ENCODE measurements at places on chromosomes 5 and 9.

- DNase-seq: no peak
Observed at GRCh38 chr9:133512253-133513213, 12.2 kb downstream of the MYMK start.

GRCh38 chr9:35915681-35916294 lies 6.5 kb downstream of the SPAAR start:
- DNase-seq: no peak

DNA sequence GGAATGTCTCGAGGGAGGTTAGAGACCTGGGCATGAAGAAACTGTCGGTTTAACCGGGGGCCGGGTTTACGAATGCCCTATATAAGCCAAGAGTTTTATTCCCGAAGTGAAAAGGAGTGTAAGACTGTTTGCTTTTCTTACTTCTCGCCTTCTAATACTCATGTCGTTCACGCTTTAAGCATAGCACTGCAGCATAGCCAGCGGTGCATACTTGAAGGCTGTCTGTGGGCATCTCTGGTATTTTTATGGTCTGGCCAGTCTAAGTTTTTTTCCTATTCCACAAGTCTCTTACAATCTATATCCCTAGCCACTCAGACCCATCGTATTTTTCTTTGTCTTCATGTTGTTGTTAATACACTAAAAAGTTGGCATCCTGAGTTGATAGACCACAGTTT lies 1.2 kb downstream of the UHRF2 start:
- no peak for DNase-seq

GRCh38 chr5:173268750-173269432 lies 33.9 kb upstream of the NKX2-5 start:
- no peak for DNase-seq

DNA sequence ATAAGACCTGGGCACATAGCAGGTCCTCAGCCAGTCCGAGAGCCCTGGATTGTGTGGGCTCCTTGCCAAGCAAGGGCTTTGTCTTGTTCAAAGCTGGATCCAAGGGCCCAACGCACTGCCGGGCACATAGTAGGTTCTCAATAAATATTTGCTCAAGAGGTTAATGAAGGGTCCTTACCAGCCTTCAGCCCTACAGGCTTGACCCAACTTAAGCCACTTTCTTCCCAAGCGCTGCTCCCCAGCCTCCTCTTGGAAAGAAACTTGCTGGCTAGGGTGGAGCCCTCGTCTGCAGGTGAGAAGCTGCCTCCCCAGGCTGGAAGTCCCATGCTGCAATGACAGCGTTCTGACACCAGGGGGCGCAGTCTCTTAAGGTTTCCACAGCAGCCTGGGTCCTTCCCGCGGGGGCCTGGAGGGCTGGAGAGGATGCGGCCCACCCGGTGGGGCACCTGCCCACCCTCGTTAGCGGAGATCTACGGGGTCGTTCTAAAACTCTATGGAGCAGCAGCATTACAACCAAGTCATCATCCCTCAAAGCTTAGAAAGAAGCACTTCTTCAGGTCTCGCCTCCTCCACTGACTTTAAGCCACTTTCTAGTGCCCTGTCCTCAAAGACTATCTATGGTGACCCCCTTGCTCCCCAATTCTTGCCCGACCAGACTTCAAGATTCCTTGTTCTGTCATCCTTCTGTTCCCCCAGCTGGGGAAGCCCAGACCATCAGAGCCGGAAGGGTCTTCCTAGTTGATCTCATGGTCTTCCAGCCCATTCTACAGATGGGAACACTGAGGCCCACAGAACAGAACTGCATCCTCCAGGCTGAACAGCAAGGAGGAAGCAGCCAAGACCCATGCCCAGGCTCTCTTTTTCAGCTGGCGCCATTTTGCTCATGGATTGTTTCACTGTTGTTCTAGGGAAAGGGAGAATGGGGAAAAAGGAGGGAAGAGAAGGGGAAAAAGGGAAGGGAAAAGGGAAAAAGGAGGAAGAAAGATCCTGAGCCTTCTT lies 115.4 kb downstream of the LHX2 start:
- peak; percentile 70 for DNase-seq

DNA sequence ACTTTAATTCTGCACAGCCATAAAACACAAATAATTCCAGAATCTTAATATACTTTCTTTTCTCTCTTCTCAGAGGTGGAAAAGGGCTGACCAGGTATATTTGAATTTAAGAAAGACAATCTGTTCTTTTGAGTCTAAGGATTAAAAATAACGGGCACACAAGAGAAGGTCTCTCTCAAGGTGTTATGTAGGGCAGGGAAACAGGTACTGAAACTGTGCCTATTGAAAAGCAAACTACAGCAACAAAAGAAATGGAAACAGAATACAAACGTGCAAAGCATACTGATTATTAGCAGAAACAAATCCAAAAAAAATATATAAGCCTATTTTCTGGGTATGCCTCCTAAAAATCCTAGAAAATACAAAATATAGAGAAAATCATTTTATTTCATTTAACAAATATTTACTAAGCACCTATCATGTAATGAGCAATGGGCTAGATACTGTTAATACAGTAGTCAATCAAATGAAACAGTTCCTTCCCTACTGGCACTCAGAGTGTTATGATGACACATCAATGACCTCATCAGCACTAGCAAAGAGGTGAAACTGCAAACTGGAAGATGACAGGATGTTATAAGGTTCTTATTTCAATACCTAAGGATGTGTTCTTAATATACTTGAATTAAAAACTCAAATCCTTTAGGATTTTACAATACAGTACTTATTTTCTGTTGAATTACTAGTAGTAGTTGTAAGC lies 87.7 kb downstream of the AUH start:
- no peak for DNase-seq

GRCh38 chr9:134785325-134786108 lies 95.1 kb upstream of the FCN2 start:
- no peak for DNase-seq

DNA sequence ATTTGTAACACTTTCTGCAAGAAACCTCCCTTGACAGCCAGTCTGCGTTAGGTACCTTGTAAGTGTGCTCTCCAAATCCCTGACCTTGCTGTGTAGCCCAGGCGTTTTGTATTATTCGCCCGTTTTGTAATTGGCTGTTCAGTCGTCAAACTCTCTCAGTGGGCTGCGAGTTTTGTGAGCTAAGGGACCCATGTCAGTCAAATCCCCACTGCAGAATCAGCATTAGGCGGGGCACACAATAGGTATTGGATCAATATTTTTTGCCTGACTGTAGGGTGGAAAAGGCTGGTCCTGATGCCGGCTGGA lies 665 bp downstream of the DNAJC18 start:
- no peak for DNase-seq

DNA sequence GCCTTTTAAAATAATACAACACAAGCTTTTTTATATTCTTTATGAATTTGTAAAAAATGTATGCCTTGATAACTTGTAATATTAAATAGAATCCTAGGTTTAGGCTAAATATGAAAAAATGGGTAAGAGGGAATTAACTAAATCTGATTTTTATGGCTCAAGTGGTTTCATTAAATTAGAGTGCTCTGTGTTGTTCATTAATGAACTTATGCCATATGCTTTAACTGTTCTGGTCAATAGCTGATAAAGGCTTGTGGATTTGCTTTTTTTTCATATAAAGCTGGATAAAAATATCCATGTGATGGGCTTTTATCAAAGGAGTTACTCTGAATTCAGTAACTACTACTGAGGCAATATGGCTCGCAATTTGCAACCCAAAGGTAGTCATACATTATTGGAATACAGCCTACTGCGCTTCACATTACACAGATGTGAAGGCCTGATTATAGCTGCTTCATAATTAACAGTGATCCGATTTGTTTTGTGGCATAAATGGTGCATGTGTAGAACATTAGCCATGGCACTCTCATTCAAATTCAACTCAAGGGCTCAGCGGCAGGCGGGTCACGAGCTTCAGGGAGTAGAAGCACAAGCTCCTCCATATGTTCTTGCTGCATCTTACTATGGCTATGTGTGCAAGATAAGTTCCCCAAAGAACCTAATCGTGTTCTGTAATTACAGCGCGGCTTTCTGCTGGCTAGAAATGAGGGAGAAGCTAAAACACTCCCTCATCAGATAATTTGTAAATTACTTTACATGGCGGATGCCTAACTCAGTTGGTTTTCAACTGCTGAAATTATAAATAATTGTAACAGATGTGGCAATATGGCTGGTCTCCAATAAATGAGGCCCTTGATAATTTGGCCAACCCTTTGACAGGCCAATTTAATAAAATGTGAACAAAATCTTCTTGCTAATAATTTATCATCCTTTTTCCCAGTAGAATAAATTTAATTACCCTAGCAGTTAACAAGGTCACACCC lies 188.3 kb downstream of the CNTLN start:
- DNase-seq: no peak

- DNase-seq: no peak
Observed at GRCh38 chr9:19946441-19947109, 157.7 kb upstream of the SLC24A2 start.

DNA sequence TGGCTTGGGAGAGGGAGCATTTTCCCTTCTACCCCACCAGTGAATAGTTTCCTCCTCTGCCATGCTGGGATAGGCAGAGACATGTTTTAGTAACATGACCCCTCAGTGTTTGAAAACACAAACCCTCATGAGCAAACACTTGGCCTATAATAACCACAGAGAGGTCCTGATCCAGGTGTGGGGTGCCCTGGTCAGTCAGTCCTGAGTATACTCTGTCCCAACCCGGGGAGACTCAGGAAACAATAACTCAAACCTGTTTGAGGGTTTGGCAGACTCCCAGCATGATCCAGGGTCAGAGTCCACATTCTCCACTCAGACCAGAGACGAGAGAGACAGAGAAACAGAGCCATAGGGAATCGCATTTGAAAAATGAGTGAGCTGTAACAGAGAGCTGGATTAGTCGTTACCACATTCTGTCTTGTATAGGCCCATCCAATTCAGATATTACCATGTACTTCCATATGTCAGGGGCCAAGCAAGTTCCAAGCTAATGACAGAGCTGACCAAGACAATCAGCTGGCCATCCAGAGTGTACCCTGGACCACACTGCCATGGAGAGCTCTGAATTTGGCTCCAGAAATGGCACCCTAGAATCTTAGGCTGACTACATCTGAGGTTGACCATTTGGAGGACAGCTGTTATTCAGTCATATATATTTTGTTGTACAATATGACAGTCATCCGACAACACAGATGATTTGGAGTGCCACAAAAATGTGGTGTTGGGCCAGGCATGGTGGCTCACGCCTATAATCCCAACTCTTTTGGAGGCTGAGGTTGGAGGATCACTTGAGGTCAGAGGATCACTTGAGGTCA lies 4.2 kb upstream of the CA9 start:
- DNase-seq: no peak

DNA sequence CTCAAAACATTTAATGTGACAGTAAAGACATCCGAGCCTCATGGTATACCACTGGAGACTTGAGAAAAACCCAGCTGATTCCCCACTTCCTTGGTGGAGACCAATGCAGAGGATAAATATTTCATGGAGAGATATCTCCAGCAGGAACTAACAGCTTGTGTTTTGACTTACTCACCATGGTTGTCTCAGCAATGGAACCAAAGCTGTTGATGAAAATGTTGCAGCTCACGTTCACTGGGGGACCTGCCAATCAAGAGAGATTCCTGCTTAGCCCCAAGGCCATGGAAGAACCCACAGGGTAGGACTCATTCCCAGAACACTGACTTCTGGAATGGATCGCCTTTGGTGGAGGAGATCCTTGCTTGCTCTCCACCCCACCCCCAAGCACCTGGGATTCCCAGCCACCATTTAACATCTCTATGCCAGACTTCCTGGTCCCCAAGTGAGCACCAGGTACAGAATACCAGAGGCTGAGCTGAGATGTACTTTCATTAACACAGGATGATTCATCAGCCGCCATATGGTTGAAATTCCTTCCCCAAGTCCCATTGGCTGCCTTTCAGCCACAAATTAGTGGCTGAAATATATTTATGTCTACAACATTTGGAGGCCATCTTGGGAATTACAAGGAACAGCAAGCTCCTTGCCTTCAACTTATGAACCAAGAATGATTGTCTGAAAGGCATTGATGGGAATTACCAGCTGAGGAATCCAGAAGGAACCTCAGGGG lies 37.9 kb downstream of the GLRA1 start:
- no peak for DNase-seq

GRCh38 chr9:115416299-115416698 lies 298.3 kb upstream of the TNC start:
- DNase-seq: no peak

DNA sequence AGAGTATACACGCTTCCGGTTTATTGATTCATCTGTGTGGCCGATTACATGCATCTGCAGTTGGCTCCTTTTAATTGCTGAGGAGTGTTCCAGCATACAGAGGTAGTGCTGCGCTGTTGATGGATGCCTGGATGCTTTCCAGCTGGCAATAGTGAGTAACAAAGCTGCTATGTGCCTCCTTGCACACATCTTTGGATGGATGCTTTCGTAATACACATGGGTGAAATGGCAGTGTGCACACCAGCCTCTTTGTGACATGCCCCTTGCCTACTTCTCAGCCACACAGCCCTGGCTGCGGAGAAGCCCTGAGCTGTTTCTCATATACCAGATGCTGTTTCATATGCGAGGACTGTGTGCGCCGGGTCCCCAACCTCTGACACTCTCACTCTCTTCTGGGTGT lies 151.0 kb downstream of the GADD45G start:
- DNase-seq: no peak

- DNase-seq: no peak
Observed at GRCh38 chr5:159324986-159325385, 5.3 kb downstream of the IL12B start.

All from T-helper 2 cell (primary cell).